ENCODE measurements at places on chromosomes 3 and 15.

- no peak for DNase-seq
These were observed 19.9 kb upstream of the HEG1 start for GRCh38 chr3:125075738-125076137.

DNA sequence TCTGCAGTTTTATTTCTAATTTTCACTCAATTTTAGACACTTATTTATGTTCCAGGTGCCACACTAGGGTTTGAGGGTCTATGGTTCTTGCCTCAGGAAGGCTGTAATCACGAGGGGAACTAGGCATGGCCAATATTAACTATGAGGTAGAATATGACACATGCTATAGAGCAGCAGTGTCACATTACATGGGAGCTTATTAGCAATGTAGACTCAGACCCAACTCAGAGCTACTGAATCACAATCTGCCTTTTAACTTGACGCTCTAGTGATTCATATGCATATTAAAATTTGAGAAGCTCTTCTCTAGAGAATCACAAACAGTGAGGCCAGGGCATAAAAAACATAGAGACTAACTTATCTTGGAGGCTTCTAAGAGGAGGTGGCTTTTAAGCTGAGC, 32.8 kb upstream of the MRPL3 start:
- no peak for DNase-seq

GRCh38 chr3:45623846-45624245, 29.3 kb downstream of the LIMD1 start:
- DNase-seq = no peak

GRCh38 chr15:89575146-89575655, at the start of gene TICRR:
TICRR (plus strand) TSS chr15:89575469; CDS start chr15:89575587, 118 bp downstream.
- DNase-seq = peak; percentile 98

GRCh38 chr3:149120051-149120972, 9.1 kb upstream of the HPS3 start:
- DNase-seq = peak; percentile 68

- DNase-seq = no peak
These were observed 20.6 kb upstream of the LCTL start for GRCh38 chr15:66586155-66586976.

DNA sequence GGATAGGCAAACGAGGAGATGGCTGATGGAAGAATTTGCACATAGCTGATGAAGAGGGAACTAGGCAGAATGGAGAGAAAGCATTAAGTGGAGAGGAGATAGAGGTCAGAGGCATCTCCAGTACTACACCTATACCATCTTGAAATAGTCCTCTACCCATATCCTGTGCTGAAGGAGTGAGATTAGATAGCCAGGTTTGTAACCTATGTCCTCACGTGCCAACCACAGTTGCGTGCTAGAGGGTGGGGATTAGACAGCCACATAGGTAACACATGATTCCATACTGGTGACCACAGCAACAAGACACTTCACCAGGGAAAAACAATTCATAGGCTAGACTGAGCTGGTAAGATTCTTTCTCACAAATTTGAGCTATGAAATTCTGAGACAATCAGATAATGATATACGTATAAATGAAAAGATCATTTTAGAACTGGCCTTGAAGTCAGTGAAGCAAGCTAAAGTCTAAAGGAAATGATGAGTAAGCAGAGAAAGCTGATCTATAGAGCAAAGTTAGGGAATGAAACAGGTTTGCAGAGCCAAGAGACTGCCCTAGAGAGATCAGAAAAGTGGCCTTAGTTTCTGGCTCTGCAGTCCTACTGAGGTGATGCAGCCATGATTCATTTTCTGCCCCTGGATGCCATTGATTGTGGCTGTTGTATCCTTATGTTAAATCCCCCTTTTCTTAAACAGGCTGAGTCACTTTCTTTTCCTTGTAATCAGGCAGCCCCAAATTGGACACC, 17.7 kb downstream of the MYNN start:
- no peak for DNase-seq

GRCh38 chr3:155972885-155973584, 102.6 kb downstream of the GMPS start:
- DNase-seq = no peak

- no peak for DNase-seq
These were observed 127.4 kb downstream of the WDR76 start for GRCh38 chr15:43954181-43954621.

DNA sequence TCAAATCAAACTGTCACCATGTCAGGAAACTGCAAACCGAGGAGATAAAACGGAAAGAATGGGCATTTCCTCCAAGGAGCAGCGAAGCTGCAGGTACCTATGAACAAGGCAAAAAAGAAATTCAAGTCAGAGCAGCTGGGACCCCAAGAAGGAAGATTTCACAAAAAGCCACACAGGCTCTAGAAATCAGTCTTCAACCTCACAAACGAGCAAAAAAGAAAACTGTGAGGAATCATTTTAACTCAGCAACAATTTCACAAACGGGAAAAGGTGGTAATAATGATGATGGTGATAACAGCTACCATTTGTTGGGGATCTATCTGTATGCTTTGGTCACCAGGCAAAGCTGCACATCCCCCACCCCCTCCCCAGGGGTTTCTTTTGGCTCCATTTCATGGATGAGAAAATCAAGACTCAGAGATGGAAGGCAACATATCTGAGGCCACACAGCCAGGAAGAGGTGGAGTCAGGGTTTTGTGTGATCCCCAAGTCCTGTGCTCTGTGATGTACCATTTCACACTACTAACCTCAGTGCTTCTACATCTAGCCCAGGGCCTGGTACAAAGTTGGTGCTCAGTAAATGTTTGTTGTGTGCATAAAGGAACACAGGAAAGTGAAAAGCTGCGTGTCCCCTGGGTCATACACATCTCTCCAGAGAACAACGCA, 109.9 kb downstream of the IQSEC1 start:
- no peak for DNase-seq

GRCh38 chr3:190545191-190545590, 31.3 kb downstream of the IL1RAP start:
- DNase-seq = peak; percentile 53

- DNase-seq = no peak
These were observed 209.5 kb upstream of the LRRN1 start for GRCh38 chr3:3589715-3590130.

GRCh38 chr3:86826292-86826691, 164.7 kb downstream of the VGLL3 start:
- DNase-seq = no peak

DNA sequence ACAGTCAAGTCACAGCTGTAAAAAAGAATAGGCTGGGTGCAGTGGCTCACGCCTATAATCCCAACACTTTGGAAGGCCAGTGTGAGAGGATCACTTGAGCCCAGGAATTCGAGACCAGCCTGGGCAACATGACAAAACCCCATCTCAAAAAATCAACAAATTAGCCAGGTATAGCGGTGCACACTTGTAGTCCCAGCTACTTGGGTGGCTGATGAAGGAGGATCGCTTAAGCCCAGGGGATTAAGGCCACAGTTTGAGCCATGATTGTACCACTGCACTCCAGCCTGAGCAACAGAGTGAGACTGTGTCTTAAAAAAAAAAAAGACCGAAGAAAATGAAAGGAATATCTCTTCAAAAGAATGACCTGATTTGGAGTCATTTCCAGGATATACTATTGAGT, 6.6 kb downstream of the HERC1 start:
- DNase-seq = no peak

DNA sequence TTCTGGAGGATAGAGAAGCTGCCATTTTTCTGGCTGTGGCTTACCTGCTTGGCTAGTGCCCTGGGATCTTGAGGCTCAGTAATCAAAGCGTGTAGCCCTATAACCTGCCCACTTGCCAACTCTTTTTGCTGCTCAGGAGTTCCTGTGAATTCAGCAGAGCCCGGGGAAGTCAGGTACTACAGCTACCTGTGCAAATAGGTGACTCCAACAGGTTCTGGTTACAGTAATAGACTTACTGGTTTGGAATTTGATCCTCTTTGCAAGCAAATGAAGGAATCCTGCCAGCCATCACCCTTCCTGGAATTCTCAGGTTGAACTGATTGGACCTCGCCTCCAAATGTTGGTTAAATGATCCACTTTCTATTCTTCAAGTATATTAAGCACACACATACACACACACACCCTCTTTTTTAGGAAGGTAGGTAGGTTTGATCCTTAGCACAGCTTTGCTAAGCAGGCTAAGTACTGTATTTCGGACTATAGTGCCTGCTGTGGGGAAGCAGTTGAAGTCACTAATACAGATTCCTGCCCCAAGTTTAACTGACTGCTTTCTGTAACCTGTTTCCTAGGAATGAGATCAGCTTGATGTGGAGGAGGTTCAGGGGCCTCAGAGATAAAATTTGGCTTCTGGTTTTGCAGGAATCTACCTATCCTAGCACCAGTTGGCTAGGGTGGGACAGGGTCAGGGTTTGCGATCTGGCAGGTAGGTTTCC, 2.3 kb downstream of the PPCDC start:
- DNase-seq = no peak

GRCh38 chr15:28179270-28179669, 80.2 kb upstream of the OCA2 start:
- DNase-seq = no peak

DNA sequence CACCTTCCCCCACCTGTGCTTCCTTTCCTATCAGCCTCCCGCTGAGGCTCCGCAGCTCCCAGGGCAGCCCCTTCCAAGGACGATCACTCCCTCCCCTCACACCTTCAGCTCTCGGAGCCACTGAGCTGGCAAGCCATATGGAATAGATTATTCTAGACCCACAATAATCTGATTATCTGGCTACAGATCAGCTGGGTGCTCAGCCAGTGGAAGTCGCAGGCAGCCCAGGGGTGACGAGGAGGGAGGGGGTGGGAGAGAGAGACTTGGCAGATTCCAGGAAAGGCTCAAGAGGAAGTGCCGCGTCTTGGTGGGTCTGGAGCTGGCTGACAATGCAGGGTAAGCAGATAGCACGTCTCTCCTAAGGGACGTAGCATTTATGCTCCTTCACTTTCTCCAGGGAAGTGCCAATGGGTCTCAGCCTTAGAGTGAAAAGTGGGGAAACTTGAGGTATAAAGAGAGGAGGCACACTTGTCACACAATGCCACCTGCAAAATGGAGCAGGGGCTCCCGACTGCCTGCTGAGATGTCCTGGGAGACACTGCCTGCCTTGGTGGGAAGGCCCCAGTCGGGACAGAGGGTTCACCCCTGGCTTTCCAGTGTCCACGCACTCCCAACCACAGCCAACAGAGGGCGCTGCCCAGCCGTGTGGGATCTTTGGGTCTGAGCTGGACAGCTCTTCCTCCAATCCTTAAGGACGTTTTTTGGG, 9.4 kb upstream of the MESP1 start:
- peak; percentile 24 for DNase-seq

GRCh38 chr3:123610331-123610730, 25.5 kb upstream of the HACD2 start:
- DNase-seq = no peak

- DNase-seq = no peak
These were observed 215.9 kb upstream of the LRRC3B start for GRCh38 chr3:26406636-26407035.

- no peak for DNase-seq
These were observed 280.5 kb downstream of the GAP43 start for GRCh38 chr3:115903843-115904242.

GRCh38 chr15:38930851-38931572, 366.4 kb upstream of the RASGRP1 start:
- no peak for DNase-seq

GRCh38 chr3:197528190-197528589, 27.6 kb downstream of the BDH1 start:
- no peak for DNase-seq

DNA sequence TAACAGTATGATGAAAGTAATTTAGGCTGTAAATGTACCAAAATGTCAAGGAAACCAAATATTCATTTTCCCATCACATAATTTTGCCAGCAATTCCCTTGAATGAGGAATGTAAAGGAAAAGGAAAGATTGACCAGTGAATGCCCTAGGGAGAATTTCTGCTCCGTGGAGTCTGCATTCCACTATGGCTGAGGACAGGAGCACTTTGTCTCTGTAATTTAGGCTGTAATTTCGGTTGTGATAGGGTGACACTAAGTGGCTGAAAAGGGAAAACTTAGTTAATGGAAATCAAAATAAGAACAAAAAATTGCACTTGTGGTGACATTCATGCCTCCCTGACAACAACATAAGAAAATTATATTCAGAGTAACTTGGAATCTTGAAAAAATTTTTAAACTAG, 8.3 kb upstream of the TMEM207 start:
- peak; percentile 9 for DNase-seq

GRCh38 chr15:62726461-62726860, 316.1 kb upstream of the TPM1 start:
- no peak for DNase-seq

DNA sequence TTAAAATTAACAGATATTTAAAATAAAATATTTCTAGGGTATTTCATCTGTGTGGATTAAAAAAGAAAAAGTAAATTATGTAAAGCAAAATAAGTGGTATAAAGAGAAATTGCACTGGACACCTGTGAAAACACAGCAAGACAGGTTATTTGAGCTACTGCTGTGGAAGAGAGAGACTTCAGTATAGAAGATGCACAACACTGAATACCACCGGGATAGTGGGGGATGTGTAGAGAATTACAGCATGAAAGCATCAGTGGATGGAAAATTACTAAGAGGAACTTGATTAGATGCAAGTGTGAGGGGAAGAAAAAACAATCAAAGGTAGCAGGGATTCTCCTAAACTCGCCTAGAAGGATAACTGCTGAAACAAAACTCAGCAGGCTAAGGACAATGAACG, 1242.5 kb upstream of the GBE1 start:
- peak; percentile 83 for DNase-seq

DNA sequence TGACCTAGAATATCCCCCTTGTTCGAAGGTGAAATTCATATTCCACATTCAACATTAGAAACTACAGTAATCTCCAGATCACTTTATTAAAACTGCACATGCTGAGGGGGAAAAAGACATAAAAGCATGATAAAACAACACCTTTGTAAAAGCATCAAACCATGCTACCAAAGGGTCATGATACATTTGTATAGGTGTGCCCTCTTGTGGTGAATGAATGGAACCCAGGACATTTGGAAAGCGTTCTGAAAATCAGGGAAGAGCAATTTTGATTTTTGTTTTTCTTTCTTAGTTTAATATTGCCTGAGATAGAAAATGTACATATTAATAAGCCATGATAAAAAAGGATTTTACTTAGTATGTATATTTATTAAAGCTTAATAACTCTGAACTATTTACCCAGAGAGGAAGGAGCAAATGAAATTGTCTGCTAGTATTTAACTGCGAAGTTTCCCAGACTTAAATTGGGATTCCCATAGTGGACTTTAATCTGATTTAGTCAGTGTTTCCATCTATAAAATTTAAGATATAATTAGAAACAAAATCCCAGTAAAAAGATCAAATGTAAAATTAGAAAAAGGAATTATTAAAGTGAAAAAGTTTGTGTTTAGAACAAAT, 105.8 kb upstream of the ARL6 start:
- DNase-seq = peak; percentile 73

DNA sequence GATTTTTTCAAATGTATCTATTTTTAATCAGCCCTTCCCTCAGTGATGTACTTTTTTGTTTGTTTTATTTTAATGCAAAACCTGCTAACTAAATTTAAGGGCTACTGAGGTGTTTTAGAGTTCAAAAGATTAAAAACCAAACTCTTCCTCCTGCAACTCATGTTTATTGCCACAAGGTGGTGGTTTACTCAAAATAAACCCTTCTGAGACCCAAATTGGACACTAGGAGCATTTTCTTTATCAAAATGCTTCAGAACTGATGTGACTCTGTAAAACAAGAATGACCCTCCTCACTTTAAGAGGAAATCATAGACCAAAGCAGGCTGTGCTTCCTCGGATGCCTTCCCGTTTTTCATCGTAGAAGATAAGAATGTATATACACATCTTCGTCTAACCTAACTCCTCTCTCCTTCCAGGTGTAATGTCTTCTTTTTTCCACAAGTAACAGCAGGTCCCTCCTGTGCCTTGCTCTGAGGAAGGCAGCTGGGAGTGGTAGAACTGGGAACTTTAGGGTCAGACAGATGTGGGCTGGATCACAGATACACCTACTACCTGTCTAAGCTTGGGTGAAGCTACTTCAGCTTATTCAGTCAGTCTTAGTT, 2.9 kb upstream of the NME9 start:
- DNase-seq = peak; percentile 64

All from NCI-H146 (cell line).